Neural progenitor cell (in vitro differentiated cells): ENCODE measurements at places on chromosomes 2 and 18. TPM values are rescaled to one million over a fixed set of nuclear protein-coding genes. Genes with fewer than 3 reads are reported as not detected.

The TTN gene
- total RNA-seq = 0.53 and 1.3 TPM in 2 replicates

The SP140L gene
- total RNA-seq = 2.0 and 2.1 TPM in 2 replicates

- H3K4me1 ChIP-seq = no peaks in the 10 kb centered on the region
- H3K4me3 ChIP-seq = no peak overlapping the region
- DNase-seq = no peak
- no peaks in the 10 kb centered on the region for H3K27me3 ChIP-seq
Observed at GRCh38 chr2:109209412-109209811, 80.4 kb downstream of the SH3RF3 start.

The DCC gene
- 0.40 and 0.41 TPM in 2 replicates for total RNA-seq

The CXCR4 gene
- total RNA-seq = 31.0 and 32.6 TPM in 2 replicates

DNA sequence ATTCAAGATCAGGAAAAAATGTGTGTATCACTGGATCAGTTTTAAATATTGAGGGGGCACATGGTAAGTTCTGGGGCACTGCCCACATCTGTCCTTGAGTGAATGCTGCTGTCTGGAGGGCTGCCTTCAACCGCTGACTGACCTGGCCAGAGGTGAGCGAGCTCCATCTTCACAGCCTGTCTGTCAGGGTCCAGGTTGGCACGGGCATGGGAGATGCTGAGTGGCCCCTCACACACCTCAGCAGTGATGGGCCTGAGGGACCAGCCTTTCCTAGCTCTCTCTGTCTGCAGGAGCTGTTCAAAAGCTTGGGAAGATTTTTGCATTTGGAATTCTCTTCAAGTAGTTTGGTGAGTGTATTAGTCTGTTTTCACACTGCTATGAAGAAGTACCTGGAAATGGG is 114.8 kb upstream of the ALKAL2 start:
- H3K4me1 ChIP-seq = no peaks in the 10 kb centered on the region
- no peak overlapping the region for H3K27ac ChIP-seq
- H3K4me3 ChIP-seq = no peak overlapping the region
- H3K27me3 ChIP-seq = no peaks in the 10 kb centered on the region

The SYT4 gene
- 0.02 and 0.06 TPM in 2 replicates for total RNA-seq
